ENCODE measurements at places on chromosomes 3 and 15.

DNA sequence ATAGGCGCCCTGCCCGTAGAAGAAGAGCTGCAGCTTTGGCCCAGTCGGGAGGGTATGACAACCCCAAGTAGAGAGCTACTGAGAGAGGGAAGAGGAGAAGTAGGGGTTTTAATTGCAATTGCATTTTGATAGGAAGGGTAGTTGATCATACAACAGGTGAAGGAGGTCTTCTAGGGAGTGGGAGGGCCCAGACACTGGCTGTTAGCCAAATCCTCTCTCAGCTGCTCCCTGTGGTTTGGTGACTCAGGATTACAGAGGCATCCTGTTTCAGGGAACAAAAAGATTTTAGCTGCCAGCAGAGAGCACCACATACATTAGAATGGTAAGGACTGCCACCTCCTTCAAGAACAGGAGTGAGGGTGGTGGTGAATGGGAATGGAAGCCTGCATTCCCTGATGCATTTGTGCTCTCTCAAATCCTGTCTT is 408.9 kb upstream of the THBS1 start:
- no peak for DNase-seq

- no peak for DNase-seq
Observed at GRCh38 chr3:151124476-151124875, 39.0 kb downstream of the MED12L start.

- DNase-seq: no peak
Observed at GRCh38 chr3:11933529-11933928, 70.7 kb upstream of the SYN2 start.

GRCh38 chr3:66014056-66014455 is 24.7 kb downstream of the MAGI1 start:
- DNase-seq: no peak

DNA sequence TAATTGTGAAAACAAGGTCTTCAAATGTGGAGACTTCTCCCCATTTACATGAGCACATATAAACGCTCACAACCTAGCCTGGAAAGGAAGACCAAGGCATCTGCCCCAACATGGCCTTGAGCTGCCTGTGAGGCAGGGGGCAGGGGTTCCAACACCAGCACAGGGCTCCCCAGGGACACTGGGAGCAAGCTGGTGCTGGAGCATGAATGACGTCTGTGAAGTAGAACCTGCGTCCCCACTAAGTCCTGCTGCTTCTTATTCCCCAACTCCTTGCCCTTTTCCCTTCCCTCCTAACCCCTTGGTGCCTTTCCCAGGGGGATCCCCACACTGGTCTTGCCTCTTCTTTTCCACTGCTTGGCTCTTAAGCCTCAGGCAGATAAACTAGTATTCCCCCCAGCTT is 93.1 kb downstream of the RBPMS2 start:
- DNase-seq: no peak

DNA sequence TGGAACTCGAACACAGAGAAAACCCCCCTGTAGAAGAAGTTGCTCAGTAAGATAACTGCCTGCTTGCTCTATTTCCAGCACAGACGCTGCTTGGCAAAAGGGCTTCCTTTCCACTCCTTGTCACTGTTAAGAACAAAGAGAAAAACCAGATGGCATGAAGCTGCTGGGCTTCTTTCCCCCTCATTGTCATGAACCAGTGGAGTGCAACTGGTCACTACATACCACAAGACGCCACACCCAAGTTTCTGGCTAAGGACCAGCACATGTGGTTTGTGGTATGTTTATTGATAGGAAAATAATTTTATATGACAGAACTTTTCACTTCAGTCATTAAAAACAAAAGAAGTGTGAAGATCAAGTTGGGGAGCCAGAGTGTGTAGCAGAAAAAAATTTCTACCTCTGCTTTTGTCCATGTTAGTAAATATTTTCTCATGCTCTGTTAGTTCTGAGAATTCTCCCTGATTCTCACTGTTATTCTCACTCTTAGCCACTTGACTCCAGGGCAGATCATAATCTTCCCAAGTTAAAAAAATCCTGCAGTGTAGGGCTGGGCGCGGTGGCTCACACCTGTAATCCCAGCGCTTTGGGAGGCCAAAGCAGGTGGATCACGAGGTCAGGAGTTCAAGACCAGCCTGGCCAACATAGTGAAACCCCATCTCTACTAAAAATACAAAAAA is 37.9 kb downstream of the CLK3 start:
- no peak for DNase-seq

GRCh38 chr3:24684506-24685023 is 189.9 kb upstream of the THRB start:
- no peak for DNase-seq

DNA sequence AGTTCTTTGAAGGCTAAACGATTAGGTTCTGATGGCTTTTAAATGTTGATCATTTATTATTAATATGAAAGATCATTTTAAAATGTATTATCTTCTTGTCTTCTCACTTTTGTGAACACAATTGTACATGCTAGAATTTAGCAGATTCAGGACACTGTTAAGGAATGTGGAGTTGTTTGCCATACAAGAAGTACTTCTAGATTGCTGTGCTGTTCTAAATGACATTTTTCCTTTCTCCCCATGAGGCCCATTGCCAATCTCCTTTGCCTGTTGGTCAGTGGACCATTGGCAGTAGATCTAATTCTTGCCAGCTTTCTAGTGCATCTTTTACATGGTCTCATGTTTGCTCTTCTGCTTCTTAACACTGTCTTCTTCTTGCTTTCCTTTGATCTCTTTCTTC is 242.3 kb downstream of the MECOM start:
- no peak for DNase-seq
